Adipose tissue (tissue), 3 donors: ENCODE measurements at places on chromosomes 16 and 17. TPM values are rescaled to one million over a fixed set of nuclear protein-coding genes. Genes with fewer than 3 reads are reported as not detected.

The CFAP97D1 gene
- not detected for polyA plus RNA-seq

The HSPB9 gene
- 0.34 TPM for polyA plus RNA-seq

The PLLP gene
- polyA plus RNA-seq, result 12.2 TPM

The PERCC1 gene
- polyA plus RNA-seq, result not detected

The HSF5 gene
- polyA plus RNA-seq, result 0.02 TPM

The HAGHL gene
- 2.0 TPM for polyA plus RNA-seq

The SHBG gene
- 0.32 TPM for polyA plus RNA-seq

The ZNF19 gene
- 2.0 TPM for polyA plus RNA-seq

The ATP2C2 gene
- 0.15 TPM for polyA plus RNA-seq

The SCGB1C2 gene
- not detected for polyA plus RNA-seq

The SKAP1 gene
- 0.77 TPM for polyA plus RNA-seq

The SPATA22 gene
- 0.03 TPM for polyA plus RNA-seq

The IRX3 gene
- polyA plus RNA-seq, result 1.4 TPM

The ADORA2B gene
- 0.85 TPM for polyA plus RNA-seq

The TNFRSF13B gene
- polyA plus RNA-seq, result not detected

The FBXL16 gene
- 0.22 TPM for polyA plus RNA-seq

The DDX28 gene
- 5.5 TPM for polyA plus RNA-seq

The CYBA gene
- 195 TPM for polyA plus RNA-seq

The LCAT gene
- 7.5 TPM for polyA plus RNA-seq

The INCA1 gene
- 1.6 TPM for polyA plus RNA-seq

The CHST4 gene
- not detected for polyA plus RNA-seq

The ABCC11 gene
- 0.49 TPM for polyA plus RNA-seq

The TMIGD1 gene
- not detected for polyA plus RNA-seq

The KRTAP3-2 gene
- polyA plus RNA-seq, result not detected

The VMO1 gene
- 4.7 TPM for polyA plus RNA-seq

The MRPL28 gene
- 75.1 TPM for polyA plus RNA-seq

The IGSF6 gene
- polyA plus RNA-seq, result 4.6 TPM

The PPY gene
- not detected for polyA plus RNA-seq

The C16orf95 gene
- polyA plus RNA-seq, result 3.0 TPM

The ALOX15B gene
- 1.2 TPM for polyA plus RNA-seq

The KRTAP9-2 gene
- polyA plus RNA-seq, result not detected

The FSCN2 gene
- polyA plus RNA-seq, result 4.9 TPM

The SOX9 gene
- polyA plus RNA-seq, result 2.8 TPM

The CCR7 gene
- 2.8 TPM for polyA plus RNA-seq

The CCL1 gene
- polyA plus RNA-seq, result not detected

The GPRC5B gene
- polyA plus RNA-seq, result 29.5 TPM
